ENCODE measurements at places on chromosomes 6 and 20. TPM values are rescaled to one million over a fixed set of nuclear protein-coding genes. Genes with fewer than 3 reads are reported as not detected.

DNA sequence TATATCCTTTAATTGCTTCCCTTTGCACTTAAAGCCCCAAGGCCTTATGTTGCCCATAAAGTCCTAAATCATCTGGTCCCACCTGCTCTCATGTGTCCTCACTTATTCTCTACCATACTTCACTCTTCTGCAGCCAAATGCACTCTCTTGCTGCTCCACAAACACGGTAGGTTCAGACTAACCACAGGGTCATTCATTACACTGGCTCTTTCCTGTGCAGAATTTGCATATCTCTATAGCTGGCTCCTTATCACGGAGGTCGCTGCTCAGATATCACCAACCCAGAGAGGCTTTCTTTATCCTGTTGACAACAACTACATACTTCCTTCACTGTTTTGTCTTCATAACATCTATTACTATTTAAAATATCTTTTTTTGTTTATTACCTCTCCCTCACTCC is 86.8 kb downstream of the MOXD1 start:
- H3K4me1 ChIP-seq = no peaks in the 10 kb centered on the region
- peaks cover 2% of the 10 kb centered on the region for H3K27me3 ChIP-seq
- H3K36me3 ChIP-seq = no peaks in the 10 kb centered on the region
- DNase-seq = no peak

DNA sequence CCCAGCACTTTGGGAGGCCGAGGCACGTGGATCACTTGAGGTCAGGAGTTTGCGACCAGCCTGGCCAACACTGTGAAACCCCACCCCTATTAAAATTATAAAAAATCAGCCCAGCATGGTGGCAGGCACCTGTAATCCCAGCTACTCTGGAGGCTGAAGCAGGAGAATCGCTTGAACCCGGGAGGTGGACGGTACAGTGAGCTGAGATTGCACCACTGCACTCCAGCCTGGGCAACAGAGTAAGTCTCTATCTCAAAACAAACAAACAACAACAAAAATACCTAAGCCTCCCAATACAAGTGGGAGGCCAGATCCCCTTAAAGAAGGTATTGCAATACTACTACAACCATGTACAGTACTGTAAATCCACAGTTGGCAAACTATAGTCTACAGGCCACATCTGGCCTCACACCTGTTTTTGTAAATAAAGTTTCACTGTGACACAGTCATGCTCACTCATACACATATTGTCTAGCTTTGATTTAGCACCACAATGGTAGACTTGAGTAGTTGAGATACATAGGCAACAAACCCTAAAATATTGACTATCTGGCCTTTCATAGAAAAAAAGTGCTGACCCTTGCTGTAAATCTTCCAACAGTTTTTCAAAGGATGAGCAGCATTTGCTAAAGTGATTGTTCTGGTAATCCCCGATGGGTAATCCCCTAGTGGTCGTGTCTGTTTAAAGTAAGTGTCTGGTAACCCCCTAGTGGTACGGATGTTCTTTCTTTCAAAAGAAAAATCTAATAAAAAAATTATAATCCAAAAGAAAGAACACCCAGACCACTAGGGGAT is 202.0 kb downstream of the RNGTT start:
- DNase-seq = no peak
- peaks cover 13% of the 10 kb centered on the region for H3K36me3 ChIP-seq
- no peaks in the 10 kb centered on the region for H3K4me1 ChIP-seq
- no peaks in the 10 kb centered on the region for H3K27me3 ChIP-seq

DNA sequence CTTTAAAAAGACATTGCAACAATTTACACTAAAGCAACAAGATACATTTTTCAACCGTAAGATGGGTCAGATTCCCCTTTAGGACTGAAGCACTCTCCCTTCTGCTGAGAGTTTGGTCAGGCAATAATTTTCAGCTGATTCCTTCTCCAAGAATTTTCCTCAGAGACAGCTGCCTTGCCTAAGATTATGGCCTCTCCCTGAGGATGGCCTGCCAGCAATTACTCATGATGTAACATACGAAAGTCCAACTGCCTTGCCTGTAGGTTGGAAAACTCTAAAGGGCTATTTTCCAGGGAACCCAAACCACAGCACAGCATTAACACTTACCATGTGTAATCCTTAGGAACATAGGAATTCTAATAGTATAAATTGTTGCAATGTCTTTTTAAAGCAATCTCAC is 229.1 kb upstream of the FLRT3 start:
- no peak overlapping the region for H3K4me3 ChIP-seq
- H3K27me3 ChIP-seq = no peaks in the 10 kb centered on the region
- H3K36me3 ChIP-seq = no peaks in the 10 kb centered on the region
- H3K4me1 ChIP-seq = no peaks in the 10 kb centered on the region

GRCh38 chr6:158503846-158504245 is 56.0 kb upstream of the TMEM181 start:
- no peak for DNase-seq
- peaks cover 21% of the 10 kb centered on the region for H3K36me3 ChIP-seq
- no peak overlapping the region for H3K27ac ChIP-seq
- H3K27me3 ChIP-seq = no peaks in the 10 kb centered on the region
- no peak overlapping the region for H3K4me3 ChIP-seq

XRN2 gene
- 87.1 TPM for total RNA-seq

DNA sequence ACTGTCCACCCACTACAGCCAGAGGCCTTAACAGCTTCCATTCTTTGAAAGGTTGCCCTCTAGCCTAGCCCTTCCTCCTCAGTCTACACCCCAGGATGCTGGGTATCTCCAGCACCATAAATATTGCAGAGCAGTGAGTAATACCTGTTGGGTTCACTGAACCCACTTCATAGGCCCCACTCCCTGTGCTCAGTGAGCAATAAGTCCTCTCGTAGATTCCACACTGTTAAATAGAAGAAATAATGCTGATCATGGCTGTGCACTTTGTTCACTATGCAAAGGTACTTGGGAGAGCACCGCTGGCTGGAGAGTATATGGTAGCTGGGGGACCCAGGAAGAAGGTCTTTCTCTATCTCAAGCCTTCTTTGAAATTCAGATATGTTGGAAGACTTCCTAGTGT is 87.3 kb downstream of the RSPH3 start:
- peak; percentile 13 for DNase-seq
- peaks cover 35% of the 10 kb centered on the region for H3K4me1 ChIP-seq
- H3K4me3 ChIP-seq = no peak overlapping the region
- no peak overlapping the region for H3K27ac ChIP-seq
- no peaks in the 10 kb centered on the region for H3K27me3 ChIP-seq

- DNase-seq = no peak
- H3K27me3 ChIP-seq = no peaks in the 10 kb centered on the region
- peaks cover 40% of the 10 kb centered on the region for H3K4me1 ChIP-seq
- H3K4me3 ChIP-seq = no peak overlapping the region
These were observed 72.1 kb downstream of the MAP3K5 start for GRCh38 chr6:136720045-136720770.

MEP1A gene
- total RNA-seq = not detected

DNA sequence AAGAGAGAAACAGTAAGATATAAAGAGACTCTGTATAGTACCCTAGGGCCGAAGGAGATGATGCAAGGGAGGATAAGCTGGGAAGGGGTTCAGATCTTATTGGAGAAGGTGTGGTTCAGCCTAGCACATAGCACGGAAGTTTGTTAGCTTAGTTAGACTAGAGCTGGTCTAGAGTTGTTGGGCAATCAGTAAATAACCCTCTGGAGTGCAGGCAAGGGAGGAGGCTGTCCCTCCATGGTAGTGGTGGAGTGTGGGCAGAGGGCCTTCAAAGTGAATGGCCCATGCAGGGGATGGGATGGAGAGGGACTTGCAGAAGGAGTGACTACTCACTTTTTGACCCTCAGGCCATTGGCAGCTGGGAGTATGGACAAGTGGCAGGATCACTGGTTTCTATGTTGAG is 20.0 kb downstream of the TULP4 start:
- H3K36me3 ChIP-seq = peaks cover 18% of the 10 kb centered on the region
- no peaks in the 10 kb centered on the region for H3K27me3 ChIP-seq
- no peak overlapping the region for H3K27ac ChIP-seq
- H3K4me1 ChIP-seq = peaks cover 21% of the 10 kb centered on the region
- no peak overlapping the region for H3K4me3 ChIP-seq

PLN gene
- total RNA-seq = not detected

DNA sequence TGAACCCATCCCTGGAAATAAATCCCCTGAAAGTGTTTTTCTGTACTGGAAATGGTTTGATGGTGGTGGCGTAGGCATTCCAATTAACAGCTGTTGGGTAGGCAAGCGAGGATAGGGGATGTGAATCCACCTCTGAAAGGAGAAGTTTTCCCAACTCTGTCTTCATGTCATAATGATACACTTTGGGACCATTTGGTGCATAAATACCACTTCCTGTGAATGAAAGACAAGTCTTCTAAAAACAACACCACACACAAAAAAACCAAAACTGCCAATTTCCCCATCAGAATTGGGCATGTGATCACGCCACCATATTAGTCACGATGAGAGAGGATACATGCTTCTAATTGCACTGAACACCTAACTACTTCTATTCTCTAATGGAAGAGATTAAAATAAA is 6.4 kb downstream of the VNN2 start:
- H3K4me1 ChIP-seq = peaks cover 19% of the 10 kb centered on the region
- no peak overlapping the region for H3K4me3 ChIP-seq
- peak overlapping the region; percentile 13 for H3K27ac ChIP-seq
- no peak for DNase-seq
- peaks cover 36% of the 10 kb centered on the region for H3K36me3 ChIP-seq
- H3K27me3 ChIP-seq = no peaks in the 10 kb centered on the region

DNA sequence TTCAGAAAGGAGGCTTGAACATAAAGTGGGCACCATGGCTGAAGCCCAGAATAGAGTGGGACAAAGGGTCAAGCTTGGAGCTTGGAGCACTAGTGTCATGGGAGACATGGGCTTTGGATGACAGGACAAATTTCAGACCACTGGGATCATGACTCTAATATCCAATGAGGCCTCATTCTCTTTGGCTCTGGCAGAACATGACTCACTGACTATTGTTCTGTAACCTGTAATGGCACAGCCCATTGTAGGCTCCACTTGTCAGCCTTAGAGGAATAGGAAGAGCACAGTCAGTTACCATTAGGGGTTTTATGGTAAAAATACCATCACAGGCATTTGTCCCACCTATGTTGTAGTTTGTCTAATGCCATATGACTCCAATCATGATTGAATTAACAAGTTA is 34.0 kb upstream of the MMS22L start:
- H3K27ac ChIP-seq = no peak overlapping the region
- DNase-seq = no peak
- H3K4me1 ChIP-seq = no peaks in the 10 kb centered on the region
- H3K27me3 ChIP-seq = no peaks in the 10 kb centered on the region

DNA sequence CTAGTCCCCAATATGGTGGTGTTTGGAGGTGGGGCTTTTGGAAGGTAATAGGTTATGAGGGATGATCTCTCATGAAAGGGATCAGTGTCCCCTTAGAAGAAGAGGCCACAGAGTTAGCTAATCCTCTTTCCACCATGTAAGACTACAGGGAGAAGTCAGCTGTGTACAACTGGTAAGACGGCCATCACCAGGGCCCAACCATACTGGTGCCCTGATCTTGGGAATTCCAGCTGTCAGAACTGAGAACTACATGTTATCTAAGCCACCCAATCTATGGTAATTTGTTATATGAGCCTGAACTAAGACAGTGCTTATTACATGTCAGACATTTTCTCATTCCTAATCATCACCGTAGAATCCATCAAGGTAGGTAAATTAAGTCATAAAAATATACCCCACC is 77.7 kb upstream of the ZNF217 start:
- no peak overlapping the region for H3K4me3 ChIP-seq
- H3K27ac ChIP-seq = no peak overlapping the region
- no peaks in the 10 kb centered on the region for H3K36me3 ChIP-seq
- DNase-seq = no peak

DNA sequence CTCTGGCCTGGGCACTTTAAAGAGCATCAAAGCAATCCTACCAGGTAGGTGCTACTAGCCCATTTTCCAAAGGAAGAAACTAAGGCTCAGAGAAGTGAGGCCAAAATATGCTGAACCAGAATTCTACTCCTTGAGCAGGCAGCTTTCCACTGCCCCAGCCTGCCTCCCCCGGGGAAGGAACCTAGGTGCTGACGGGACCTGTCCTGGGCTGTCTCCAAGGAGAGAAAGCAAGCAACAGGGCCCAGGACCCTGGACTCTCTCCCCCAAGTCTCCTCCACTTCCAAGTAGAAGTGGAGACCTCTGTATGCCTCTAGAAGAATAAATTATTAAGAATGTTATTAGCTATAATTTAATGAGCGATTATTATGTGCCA is 159.5 kb downstream of the MRPL14 start:
- H3K4me1 ChIP-seq = no peaks in the 10 kb centered on the region
- no peak for DNase-seq

FAM184A gene
- 14.5 TPM for total RNA-seq

FHL5 gene
- not detected for total RNA-seq

RRBP1 gene
- 21.1 TPM for total RNA-seq

HEY2 gene
- not detected for total RNA-seq

DNA sequence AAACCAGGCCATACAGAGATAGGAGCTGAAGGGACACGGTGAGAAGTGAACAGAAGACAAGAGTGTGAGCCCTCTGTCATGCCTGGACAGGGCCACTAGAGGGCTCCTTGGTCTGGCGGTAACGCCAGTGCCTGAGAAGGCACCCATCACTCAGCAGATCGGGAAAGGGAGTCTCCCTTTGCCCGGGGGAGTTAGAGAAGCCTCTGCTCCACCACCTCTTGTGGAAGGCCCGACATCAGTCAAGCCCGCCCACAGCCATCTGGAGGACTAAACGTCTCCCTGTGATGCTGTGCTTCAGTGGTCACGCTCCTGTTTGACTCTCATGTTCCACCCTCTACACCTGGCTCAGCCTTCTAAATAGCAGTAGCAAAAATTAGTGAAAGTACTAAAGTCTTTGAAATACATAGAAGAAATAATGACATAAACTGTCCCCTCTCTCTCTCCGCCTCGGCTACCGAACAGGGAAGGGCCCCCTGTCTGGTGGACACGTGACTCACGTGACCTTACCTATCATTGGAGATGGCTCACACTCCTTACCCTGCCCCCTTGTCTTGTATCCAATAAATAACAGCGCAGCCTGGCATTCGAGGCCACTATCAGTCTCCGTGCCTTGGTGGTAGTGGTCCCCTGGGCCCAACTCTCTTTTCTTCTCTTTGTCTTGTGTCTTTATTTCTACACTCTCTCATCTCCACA is 66.7 kb downstream of the RPP21 start:
- peaks cover 6% of the 10 kb centered on the region for H3K4me1 ChIP-seq
- peaks cover 29% of the 10 kb centered on the region for H3K27me3 ChIP-seq
- no peak overlapping the region for H3K4me3 ChIP-seq
- DNase-seq = peak; percentile 79
- H3K27ac ChIP-seq = no peak overlapping the region

DNA sequence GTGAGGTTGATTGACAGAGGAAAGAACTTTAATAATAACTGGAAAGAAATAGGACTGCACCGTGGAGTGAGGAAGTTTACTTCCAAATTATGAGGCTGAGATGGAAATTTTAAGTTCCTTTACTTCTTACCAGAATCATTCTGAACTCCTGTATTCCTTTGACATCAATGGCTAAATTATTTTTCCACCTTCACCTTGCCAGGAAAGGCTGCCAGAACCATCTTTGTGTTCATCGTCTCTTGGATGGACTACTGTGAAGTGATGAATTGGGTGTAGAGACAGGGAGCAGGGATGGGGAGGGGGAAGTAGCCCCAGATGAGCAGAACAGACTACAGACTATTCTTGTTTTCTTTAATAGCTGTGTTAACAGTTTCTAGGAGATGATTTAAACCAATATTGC is 102.1 kb upstream of the CEP162 start:
- no peaks in the 10 kb centered on the region for H3K4me1 ChIP-seq
- H3K4me3 ChIP-seq = no peak overlapping the region

All from activated CD4-positive, alpha-beta T cell treated with anti-CD3 and anti-CD28 coated beads for 36 hours (primary cell).